ENCODE measurements at places on chromosomes 11 and 22.

GRCh38 chr11:94241896-94242295 lies 62.5 kb upstream of the IZUMO1R start:
- DNase-seq, result no peak

DNA sequence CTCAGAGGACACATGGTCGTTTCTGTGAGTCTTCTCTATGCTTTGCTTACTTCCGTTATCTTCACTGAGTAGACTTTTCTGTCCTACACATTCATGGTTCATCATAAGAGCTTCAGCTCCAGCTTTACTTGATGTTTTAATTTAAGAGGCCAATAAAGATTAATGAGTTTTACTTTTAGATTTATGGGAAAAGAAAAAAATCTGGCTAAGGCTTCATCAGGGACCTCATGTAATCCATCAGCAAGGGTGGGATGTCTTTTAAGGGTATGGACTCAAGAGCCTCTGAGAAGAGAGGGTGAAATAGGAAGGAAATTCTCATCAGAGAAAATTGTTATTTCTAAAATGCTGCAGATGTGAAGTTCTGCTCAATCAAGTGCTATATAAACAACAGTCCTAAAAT lies 963.0 kb upstream of the RAG2 start:
- DNase-seq, result no peak

DNA sequence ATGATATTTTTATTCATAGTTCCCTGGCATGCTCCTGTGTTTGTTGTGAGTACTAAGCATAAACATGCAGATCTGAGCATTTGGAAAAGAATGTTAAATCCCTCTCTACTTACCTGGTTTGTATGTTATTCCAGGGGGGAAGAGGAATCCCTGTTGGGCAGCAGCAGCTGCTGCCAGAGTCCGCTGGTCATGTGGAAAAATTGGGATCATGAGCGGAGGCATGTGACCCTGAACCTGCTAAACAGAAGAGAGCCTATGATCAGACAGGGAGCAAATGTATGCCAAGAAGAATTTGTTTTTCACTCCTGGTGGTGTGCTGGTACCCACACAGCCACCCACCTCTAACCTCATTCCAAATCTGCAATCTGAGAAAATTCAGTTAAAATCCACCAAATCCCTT lies 244.7 kb downstream of the SOX6 start:
- no peak for DNase-seq

DNA sequence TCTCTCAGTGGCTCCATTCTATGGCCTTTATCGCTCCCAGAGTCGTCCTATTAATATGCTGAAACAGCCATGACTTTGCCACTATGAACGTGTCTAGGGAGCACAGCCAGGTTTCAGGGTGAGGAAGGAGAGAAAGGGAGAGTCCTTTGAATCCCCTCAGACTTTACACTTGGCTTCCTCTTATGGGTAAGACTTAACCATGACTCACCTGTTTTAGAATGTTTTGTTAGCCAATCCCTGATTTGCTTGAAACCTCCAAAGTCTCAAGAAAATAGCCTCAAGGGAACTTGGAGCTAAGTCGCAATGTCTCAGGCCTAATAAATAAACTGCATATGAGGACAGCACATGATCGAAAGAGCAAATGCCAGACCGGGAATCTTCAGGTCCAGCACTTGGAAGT lies 131.2 kb upstream of the RCN1 start:
- no peak for DNase-seq

- DNase-seq, result no peak
Measured at GRCh38 chr22:30029512-30029911, 50.8 kb upstream of the HORMAD2 start.

- no peak for DNase-seq
Measured at GRCh38 chr22:46084943-46085827, 65.1 kb upstream of the PPARA start.

GRCh38 chr22:31843526-31843925 lies 89.7 kb downstream of the DEPDC5 start:
- DNase-seq, result no peak

DNA sequence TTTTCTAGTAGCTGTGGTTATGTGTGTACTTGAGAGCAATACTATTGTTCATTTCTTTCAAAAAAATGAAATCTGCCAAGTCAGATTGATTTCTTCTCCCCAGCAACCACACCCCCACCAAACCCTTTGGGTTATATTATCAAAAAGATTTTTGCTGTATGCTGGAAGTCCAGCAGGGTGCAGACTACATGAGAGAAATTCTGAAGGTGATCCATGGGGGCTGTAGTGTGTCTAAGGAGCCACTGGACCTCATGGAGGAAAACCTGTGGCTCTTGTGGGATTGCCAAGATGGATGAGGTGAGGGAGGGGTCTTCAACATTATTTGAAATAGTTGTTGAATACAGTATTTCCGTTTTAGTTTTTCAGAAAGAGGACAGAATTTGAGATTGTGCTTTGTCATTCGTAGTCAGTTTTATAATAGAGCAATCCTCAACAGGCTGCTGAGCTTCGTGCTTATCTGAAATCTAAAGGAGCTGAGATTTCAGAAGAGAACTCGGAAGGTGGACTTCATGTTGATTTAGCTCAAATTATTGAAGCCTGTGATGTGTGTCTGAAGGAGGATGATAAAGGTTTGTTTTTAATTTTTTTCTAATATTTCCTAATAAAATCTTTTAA lies 3.1 kb downstream of the EIF3M start:
- no peak for DNase-seq

- DNase-seq, result no peak
Measured at GRCh38 chr11:34594603-34595002, 26.3 kb upstream of the EHF start.

DNA sequence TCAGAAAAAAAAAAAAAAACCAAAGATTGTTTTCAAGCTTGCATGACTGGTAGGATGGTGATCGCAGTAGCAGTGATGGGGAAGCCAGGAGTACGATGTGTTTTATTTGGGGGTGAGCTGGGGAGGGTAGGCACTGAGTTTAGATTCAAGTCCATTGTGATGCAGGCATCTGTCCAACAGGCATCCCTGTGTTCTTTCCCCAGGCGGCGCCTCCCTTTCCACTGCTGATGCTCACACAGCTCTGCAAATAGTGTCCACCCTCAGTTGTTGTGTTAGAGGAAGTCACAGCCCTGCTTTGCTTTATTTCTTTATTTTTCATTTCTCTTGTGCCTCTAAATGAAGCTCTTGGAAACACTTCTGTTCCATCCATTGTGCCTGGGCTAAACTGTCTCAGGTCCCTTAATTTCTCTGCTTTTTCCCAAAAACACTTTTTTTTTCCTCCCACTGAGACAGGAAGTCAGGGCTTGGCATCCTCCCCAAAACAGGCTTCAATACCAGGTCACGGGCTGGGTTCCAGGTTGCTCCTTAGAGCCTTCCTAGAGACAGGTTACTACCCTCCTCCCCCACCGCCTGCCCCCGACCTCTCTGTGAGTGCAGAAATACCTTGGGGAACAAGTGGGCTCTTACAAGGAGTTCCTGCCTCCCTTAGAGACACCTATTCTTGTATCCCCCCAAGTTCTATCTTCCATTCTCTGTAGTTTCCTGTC lies 38.6 kb upstream of the HSPA8 start:
- no peak for DNase-seq

DNA sequence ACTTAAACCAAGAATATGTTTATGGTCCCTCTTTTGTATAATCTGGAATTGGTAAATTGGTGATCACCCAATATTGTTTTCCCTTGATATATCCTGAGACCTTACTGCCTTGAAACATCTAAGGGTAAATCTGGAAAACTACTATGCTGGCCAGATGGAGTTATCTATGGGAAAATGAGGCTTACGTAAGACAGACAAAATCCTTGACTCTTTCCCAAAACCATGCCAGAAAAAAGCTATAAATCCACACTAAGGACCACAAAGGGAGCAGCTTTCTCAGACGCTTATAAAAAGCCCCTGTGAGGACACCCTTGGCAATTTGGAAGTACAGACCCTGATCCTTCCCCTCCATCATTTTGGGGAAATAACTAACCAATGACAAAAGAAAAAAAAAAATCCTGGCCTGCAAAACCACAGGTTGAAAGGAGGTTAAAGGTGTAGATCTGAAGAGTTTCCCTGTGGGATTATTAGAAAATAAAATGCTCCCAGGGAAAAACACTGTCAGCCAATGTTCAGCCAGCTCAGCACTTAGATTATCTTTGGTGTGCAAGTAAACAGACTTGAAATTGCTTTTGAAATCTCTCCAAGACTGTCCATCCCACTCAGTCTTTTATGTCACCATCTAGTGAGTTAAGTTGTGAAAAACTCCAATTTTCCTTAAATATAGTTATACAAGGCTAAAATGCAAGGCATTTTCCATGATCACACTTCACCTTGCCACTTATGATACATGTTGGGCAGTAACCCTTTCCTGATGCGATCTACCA lies 6.6 kb upstream of the AMBRA1 start:
- no peak for DNase-seq

DNA sequence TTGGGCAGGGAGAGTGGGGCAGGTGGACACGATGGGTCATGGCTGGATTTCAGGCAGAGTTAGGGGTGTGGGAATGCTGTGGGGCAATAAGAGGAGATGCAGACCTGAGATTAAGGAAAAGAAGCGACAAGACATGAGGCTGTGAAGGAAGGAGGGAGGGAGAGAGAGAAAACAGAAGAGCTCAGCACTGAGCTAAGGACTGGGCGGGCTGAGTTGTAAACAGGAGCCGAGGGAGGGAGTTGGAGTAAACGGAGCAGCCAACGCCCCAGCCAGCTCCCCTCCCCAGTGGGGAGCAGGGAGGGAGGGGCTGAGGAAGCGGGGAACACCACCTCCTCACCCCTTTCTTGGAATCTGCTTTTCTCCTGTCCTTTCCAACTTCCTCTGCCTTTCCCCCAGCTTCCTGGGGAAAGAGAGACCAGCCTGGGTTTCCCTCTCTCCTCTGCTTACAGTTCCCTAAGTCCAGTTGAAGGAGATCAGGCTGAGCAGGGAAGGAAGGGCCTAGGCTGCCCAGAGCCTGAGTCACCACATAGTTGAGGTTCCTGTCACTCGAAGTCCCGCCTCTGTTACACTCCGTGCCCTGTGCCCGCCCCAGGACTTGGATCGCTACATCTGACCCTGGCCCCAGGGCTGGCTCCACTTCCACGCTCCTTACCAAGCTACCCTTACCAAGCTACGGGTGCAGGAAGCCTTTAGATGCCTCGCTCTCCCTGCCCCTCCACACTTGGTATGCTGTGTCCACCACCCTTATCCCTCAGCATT lies 6.7 kb upstream of the AHNAK start:
- no peak for DNase-seq

DNA sequence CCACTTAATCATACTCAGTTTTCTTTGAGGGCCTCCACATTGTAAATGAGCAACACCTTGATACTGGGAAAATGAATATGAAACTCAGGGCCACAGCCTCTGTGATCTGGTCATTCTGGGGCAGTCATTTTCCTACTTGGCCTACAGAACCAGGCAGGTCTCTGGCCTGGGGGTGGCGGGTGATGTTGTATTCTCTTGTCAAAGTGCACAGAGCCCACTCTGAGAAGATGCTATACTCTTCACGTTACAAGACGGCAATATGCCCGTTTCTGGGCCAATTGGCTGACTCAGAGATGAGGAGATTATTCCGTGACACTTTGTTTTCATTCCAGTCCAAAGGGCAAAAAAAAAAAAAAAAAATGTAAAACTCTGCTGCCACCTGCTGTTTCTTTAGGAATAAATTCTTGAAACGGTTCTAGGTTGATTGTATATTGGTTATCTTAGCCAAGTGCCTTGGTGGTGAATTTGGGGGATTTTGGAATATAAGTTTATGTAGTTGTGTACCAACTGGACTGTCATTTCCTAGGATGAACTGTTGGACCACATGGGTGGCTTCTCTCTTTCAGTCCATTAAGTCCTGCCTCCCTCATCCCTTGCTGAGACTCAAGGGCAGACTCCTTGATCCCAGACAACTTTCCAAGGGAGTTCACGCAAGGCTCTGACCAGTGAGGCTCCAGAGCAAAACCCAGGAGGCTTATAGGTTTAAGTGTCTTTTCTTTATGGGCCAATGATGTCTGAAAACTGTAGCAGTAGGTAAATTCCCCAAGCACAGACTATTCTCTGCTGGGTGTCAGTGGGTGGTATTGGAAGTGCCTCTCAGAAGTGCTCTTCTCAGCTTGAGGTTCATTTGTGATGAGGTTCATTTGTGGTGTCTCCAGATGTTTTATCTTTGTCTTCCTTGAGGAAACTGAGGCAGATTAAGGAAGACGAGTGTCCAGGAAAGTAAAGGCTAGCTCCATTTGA lies 18.2 kb downstream of the ADM start:
- no peak for DNase-seq

GRCh38 chr22:44281768-44282637 lies 30.7 kb downstream of the SHISAL1 start:
- no peak for DNase-seq

DNA sequence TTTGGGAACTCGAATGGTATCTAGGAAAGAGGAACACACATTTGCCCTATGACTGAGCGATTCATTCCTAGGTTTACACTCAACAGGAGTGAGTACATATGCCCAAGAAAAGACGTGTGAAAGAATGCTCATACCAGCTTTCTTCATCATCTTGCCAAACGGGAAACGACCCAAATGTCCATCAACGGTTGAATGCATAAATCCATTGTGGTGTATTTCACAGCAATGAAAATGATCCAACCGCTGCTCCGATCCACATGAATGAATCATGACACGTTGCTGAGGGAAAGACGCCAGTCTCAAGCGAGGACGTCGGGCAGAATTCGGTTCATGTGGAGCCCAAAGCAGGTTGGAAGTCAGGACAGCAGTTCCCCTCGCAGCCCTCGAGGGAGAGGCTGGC lies 71.5 kb downstream of the CYTH4 start:
- no peak for DNase-seq

- DNase-seq, result no peak
Measured at GRCh38 chr11:122852796-122853160, 14.5 kb downstream of the CRTAM start.

GRCh38 chr11:65089621-65090020 lies 5.6 kb downstream of the ZFPL1 start:
- no peak for DNase-seq

GRCh38 chr11:112113539-112114457 lies 27.1 kb downstream of the SDHD start:
- no peak for DNase-seq

DNA sequence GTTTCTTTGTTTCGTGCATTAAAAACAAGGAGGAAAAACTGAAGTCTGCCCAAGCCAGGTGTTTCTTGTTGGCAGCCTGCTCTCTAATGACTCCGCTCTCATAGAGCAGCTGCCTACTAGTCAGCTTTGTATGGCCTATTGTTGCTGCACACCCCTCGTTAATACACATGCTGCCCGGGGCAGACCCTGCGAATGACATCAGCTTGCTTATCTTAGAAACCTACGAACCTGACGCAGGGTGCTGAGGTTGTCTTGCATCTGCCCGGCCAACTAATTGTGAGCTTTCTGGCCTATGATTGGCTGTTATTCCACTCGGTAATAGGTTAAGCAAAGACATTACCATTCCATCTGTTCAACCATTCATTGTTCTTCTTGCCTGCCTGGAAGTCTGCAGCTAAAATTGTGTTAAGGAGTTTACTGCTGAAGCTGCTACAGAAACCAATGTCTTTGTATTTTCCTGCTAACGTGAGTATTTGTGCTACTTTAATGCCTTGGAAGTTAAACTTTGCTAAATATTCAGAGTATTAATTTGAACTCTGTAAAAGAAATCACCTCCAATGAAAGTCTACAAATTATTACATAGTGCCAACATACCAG lies 37.5 kb downstream of the ZC3H12C start:
- no peak for DNase-seq

Data from activated gamma-delta T cell (primary cell).